ENCODE measurements at places on chromosomes 7 and 10.

GRCh38 chr10:113711142-113711541 lies 31.4 kb downstream of the CASP7 start:
- no peak for DNase-seq

GRCh38 chr7:100397315-100398081 lies 24.2 kb downstream of the PILRA start:
- no peak for DNase-seq

DNA sequence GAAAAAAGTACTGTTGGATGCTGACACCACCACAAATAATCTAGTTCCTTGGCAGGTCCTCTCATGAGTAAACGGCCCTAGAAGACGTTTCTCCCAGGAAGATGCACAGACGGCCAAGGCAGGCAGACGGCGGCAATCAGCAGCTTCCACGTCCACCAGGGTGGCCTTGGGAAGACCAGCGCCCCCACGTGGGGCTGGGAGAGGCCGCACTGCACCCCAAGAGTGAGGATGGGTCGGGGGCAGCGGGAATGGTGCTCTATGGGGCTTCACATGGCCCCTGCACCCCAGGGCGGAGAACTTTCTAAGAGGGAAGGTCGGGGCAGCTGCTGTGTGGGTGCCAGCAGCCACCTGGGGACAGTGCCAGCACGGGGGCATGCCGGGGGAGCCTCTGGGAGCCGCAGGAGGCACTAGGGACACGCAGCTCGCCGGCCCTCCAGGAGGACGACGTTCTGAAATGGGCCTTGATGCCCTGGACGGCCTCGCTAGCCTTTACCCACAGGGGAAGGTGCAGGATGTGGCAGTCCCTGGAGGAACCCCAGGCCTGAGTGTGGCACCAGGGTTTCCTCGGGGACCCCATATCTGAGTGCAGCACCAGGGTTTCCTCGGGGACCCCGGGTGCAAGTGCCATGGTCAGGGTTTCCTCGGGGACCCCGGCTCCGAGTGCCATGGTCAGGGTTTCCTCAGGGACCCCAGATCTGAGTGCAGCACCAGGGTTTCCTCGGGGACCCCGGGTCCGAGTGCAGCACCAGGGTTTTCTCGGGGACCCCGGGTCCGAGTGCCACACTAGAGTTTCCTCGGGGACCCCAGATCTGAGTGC lies 539.9 kb downstream of the DNAJB6 start:
- DNase-seq, result no peak

DNA sequence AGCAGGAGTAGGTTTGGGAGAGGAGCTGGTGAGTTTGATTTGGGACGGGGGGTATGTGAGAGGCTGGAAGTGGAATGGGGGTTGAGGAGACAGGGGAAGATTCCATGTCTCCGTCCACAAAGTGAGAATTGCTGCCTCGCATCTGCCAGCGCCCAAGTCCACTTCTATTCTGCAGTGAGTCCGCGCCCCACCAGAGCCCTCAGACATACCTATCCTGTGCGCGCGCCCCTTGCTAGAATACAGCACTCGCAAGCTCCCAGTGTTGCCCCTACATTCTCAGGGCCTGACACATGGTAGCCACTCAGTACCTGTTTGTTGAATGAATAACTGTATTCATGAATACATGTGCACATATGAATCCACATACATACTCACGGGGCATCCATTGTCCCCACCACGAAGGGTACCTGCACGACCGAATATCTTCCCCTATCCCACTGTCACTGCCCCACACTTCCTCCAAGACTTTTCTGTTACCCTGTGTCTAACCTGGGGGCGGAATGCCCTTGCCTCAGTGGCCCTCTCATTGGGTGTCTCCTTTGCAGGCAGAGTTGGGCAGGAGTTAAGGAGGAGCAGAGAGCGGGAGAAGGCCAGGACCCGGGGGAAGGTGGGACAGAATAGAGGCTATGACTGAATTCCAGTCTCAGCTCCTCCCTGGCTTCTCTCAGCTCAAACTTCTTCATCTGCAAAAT lies 19.9 kb downstream of the POLL start:
- DNase-seq, result no peak

GRCh38 chr10:45373003-45373575 lies 927 bp upstream of the ALOX5 start:
- peak; percentile 26 for DNase-seq

GRCh38 chr7:139950881-139951525 lies 111.7 kb downstream of the PARP12 start:
- DNase-seq, result no peak

GRCh38 chr7:74518654-74519053 lies 64.9 kb downstream of the GTF2IRD1 start:
- DNase-seq, result no peak

DNA sequence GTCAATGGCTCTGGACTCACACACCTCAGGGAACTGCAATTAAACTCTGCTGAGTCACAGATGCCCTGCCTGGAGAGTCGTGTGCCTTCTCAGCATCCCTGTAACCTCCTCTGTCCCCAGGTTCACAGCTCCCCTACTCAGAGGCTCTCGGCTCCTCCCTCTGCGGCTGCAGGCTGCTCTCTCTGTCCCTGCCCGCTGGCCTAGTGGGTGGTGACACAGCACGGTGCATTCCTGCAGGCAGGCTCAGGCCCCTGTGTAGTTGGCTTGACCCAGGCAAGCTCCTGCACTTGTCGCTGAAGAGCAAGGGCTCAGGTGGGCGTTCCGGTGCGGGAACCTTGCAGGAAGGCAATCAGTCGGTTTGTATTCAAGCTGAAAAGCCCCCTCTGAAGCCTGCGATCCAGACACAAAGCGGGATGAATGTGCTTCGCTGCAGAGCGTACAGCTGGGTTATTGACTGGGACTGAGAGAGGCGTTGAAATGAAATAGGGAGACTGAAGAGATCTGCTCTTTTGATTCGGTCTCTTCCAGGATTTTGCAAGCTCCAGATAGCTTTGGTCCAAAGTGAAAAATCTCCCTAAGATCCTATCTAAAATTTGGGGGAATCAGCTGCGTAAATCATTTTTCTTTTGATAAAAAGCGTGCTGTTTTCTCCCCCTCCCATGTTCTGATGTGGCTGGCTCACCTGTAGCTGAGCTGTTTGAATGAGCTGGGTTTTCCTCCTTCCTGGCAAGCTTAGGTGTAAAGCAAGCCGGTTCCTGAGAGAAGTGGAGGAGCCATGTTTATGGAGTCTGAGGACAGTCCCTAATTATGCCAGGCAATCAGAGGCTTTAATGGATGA lies 208.7 kb upstream of the PHYHIPL start:
- DNase-seq, result no peak

- DNase-seq, result no peak
Observed at GRCh38 chr10:29254123-29255046, 34.5 kb upstream of the LYZL1 start.

- DNase-seq, result no peak
Observed at GRCh38 chr7:143399151-143399550, 9.5 kb downstream of the EPHA1 start.
